Natural killer cell (primary cell): ENCODE measurements at places on chromosomes 11 and 22. TPM values are rescaled to one million over a fixed set of nuclear protein-coding genes. Genes with fewer than 3 reads are reported as not detected.

ANGPTL5 gene
- total RNA-seq = not detected

DNA sequence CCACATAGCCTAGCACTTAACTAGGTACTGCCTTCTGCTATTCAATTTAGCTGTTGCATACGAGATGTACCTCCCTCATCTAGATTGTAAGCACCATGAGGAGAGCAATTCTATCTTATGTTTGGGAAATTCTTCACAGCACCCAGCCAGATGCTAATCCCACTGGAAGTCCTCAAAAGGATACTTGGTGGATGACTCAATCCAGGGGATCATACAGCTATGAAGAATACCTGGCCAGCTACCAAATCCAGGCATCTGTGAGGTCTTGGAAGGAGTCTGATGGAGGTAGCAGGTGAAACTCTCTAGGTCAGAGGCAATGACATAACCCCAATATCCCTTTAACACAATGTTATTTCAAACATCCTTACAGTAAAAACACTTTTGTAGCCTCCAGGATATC is 167.8 kb upstream of the NCAM1 start:
- DNase-seq = no peak

OR10A2 gene
- not detected for total RNA-seq

APOA5 gene
- total RNA-seq = not detected

GRCh38 chr22:43928468-43928867 is 4.9 kb downstream of the PNPLA3 start:
- no peak for DNase-seq

BIRC3 gene
- 20.1 TPM for total RNA-seq

- DNase-seq = no peak
Measured at GRCh38 chr11:34552270-34552669, 38.7 kb upstream of the ELF5 start.

ADAMTS8 gene
- total RNA-seq = not detected

MRE11 gene
- 43.8 TPM for total RNA-seq

- DNase-seq = no peak
Measured at GRCh38 chr11:16412525-16413172, 56.3 kb upstream of the SOX6 start.

DNA sequence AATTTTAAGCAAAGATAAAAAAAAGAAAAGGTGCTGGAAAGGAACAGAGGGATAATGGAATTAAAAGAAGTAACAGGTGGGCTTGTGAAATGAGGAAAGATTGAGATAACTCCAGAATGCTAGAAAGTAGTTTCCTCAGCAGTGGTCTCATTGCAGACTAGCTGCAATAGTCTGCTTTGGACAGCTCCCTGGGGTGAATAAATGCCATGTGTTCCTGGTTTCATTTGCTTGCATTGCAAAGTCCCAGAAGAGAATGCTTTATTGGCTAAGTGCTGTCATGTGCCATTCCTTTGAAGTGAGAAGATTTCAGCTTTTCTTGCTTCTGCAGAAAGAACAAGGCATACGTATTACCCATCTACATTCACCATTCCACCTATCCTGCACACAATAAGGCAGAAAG is 478.8 kb upstream of the RAG2 start:
- DNase-seq = no peak

OR2AG1 gene
- total RNA-seq = not detected

PTDSS2 gene
- 23.4 TPM for total RNA-seq

- no peak for DNase-seq
Measured at GRCh38 chr11:94002226-94002625, 18.9 kb upstream of the HEPHL1 start.

DNA sequence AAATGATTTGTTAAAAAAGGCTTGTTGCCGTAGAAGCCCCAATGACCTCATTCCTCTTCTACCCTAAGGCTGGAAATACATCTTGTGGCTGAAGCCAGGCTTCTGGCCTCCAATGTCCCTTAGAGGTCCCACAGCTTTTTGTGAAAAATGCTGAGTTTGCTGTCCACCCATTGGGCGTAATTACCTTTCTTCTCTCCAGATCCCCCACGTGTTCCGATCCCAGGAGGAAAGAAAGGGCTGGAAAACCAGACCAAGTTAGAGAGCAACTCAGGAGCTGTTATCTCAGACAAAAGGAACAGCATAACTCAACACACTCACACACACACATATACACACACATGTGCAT is 154.2 kb downstream of the MIAT start:
- no peak for DNase-seq

CRYAB gene
- total RNA-seq = not detected

- DNase-seq = no peak
Measured at GRCh38 chr11:83355391-83355790, 69.2 kb upstream of the CCDC90B start.

PPFIBP2 gene
- total RNA-seq = 23.7 TPM

DNA sequence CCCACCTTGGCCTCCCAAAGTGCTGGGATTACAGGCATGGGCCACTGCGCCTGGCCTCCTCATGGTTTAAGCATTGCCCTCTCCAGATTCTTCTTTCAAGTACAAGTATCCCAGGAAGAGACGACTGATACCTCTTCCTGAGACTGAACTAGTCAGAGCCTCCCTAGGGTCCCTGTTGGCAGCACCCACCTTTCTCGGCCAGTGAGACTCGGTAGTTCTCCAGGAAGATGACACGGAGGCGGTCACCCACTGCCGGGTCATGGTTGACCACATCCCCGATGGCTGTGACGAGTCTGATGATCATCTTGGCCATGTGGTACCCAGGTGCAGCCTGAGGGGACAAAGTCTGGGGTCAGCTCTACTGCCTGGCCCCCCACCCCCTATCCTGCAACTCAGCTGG is 7.2 kb upstream of the RASGRP2 start:
- DNase-seq = no peak

NAALADL1 gene
- 41.6 TPM for total RNA-seq
